Omental fat pad (tissue), 4 donors: ENCODE measurements at places on chromosomes 7 and 10. TPM values are rescaled to one million over a fixed set of nuclear protein-coding genes. Genes with fewer than 3 reads are reported as not detected.

The MCM10 gene
- total RNA-seq = 3.3 TPM

The CTAGE8 gene
- total RNA-seq = 0.65 TPM

The NUTM2E gene
- total RNA-seq = not detected

GRCh38 chr7:48718731-48719378 lies 205.5 kb upstream of the CDC14C start:
- DNase-seq = no peak

DNA sequence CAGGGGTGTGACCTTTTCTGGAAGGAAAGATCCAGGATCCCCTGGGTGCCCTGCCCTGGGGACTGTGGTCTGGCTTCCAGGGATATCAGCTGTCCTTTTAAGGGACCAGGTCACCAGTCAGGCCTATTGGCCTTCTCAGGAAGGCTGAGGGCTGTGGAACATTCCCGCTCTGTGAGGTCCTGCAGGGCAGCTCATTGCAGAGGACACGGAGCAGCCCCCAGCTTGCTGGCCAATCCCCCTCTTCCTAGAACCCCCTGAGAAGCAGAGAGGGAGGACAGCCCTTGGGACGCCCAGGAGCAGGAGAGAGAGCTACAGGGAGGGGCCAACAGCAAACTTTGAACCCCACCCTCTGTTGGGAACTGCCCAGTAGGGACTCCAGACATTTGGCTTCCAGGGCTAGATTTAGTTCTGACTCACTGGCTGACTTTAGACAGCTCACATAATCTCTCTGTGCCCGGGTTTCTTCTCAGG lies 67.9 kb upstream of the COL13A1 start:
- no peak for DNase-seq

- DNase-seq = no peak
These were observed 86.4 kb upstream of the ZNF746 start for GRCh38 chr7:149584009-149584408.

GRCh38 chr7:101829821-101830220 lies 12.4 kb downstream of the CUX1 start:
- no peak for DNase-seq

GRCh38 chr7:87345962-87346371 lies 503 bp downstream of the CROT start:
- DNase-seq = no peak

DNA sequence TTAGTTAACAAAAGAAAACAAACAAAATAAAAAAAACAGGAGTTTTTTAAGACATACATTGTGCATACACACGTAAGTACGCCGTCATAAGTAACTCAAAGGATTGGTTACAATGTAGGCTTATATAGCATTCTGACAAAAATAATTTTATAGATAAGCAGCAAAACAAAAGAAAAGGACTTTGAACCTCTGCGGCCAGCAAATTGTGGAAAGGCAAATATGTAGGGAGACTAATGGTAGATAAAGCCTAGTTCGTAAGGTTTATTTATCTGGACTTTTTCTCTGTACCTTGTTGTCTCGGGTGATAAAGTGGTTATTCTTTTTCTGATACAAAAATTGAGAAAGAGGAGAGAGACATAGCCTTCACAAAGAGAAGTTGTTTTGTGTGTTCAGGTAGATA lies 891.9 kb downstream of the CNTNAP2 start:
- no peak for DNase-seq

DNA sequence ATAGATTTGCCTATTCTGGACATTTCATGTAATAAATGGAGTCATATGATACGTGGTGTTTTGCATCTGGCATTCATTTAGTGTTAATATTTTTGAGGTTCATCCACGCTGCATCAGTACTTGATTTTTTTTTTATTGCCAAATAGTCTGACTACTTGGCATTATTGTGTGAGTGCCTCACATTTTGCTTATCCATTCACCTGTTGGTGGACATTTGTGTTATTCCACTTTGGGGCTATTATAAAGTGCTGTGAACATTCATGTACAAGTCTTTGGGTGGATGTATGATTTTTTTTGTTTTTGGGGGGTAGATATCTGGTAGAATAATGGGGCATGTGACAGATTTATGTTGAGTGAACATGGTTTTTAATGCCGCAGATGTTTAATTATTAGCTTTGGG lies 19.7 kb downstream of the CUL1 start:
- DNase-seq = no peak

DNA sequence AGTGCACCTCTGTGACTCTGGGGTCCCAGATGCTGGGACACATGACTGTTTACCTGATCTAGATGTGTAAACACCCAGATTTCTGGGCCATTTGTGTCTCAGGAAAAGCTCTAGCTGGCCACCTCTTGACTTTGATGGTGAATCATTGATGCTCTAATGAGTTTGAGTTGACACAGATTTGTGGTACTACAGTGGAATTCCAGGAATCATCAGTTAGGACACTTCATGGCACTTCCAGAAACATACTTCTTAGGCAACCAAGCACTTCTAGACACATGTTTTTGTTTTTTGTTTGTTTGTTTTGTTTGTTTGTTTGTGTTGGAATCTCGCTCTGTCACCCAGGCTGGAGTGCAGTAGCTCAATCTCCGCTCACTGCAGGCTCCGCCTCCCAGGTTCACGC lies 302.2 kb upstream of the ZMIZ1 start:
- DNase-seq = no peak

DNA sequence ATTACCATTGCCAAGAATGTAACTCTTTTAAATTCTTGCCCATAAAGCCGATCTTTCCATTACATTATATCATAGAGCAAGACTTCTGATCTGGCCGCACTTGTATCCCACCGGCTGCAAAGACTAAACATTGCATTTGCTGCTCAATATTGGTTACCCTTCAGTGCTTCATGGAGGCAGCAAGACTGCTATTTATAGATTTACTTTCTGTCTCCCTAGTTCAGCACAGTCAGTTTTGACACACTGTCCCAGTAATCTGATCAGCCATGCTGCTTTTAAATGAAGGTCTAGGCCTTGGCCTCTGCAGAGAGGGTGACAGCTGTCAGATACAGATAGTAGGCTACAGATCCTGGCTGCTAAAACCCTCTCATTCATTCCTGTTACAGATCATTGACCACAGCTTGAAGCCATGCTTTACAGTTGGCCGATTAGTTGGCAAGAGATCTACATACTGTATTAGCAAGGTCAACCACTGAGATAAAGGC lies 562.6 kb upstream of the GALNT17 start:
- no peak for DNase-seq

DNA sequence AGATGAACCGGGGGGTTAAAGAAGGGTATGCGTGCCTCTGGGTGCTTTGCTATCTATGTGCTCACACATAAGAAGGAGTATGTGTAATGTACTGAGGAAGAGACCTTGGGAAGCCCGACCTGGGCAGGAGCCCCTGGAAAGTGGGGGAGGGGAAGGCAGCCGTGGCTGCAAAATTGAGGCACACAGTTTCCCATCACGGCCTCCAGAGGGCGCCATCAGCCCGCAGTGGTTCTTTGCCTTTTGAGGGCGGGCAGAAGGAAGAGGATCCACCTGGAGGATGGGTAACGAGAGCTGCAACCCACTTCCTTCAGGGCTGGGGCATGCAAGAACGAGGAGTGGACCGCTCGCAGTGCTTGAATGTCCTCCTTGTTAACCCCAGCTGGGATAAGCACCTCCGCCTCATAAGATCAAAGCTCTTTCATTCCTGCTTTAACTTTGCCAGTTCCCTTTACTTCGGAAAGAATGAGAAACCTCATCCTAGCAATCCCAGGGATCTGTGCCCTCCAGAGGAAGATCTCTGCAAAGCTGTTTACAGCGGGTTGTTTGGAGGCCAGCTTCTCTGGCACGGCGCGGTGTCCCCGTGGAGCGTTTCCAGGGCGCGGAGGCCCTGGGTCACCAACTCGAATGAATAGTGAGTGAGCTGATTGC lies 77.9 kb downstream of the PCGF5 start:
- peak; percentile 39 for DNase-seq

GRCh38 chr7:69630292-69630691 lies 32.0 kb downstream of the AUTS2 start:
- DNase-seq = no peak

DNA sequence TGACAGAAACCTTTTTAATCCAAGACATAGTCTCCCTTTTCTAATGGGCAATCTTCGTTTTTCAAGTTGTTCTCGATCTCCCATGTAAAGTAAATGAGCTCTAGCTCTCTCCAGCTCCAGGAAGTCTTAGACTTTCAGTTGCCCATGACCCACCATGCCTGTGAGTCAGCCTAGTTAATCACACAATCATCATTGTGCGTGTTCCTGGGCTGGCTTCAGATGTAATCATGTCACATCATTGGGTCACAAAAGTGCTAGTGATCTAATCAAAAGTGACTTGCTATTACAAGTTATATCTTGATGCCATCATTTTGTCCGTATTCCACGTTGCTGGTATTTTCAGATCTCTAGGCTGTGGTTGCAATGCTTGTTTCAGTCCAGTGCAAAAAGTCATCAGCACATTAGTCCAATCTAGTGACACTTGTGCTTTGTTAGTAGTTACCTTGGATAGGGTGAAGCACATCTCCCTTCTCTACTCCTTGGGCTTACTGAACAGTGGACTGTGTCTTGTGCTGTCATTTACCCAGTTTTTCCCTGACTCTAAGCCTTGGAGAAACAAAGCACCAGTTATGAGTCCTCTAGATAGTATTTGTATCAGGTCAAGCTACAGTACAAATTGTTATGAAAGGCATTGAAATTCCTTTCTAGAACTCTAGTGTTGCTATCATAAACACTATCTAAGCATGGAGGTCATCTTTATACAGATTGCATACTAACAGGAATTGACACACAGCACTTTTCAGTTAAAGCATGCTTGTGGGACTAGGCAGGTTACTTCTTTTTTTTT lies 316.6 kb downstream of the GFRA1 start:
- no peak for DNase-seq

- DNase-seq = no peak
These were observed 31.7 kb downstream of the CISD1 start for GRCh38 chr10:58300676-58301075.

- no peak for DNase-seq
These were observed 11.9 kb upstream of the FOXL3 start for GRCh38 chr7:278081-278480.
